ENCODE measurements at places on chromosomes 6 and 20.

DNA sequence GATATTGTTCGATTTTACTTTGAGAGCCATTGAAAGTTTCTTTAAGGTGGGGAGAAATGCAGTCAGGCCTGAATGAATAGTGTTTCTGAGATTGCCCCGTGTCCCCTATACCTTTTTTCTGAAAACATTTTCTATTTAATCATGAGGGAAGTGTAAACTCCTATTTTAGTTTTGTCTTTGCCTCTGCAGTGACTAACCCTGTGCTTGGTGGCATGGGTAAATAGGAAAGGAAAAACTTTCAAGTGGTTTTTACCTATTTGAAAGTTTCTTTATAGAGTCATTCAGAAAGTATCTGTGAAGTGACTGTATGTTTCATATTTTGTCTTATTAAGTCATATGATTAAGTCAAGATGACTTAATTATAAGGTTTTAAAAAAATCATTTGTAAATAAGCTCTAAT lies 14.5 kb downstream of the SNRNP48 start:
- no peak for DNase-seq

DNA sequence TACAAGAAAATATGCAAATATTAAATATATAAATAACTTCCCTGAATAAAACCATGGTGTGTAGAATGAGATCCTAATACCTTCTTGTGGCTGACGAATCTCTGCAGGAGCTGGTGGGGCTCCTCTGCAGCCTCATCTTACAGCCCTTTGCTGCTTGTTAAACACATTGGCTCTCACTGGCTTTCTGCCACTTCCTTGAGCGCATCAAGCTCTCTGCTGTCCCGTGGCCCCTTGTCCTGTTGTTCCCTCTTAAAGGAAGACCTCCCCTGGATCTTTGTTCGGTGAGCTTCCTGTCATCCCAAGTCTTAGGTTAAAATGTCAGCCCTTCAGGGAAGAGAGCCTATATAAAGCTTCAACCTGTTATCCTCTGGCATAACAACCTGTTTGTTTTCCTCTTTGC lies 519.6 kb downstream of the DOK5 start:
- no peak for DNase-seq

- DNase-seq, result no peak
These were observed 971.8 kb upstream of the ADGRB3 start for GRCh38 chr6:67663105-67663895.

- no peak for DNase-seq
These were observed 175.6 kb upstream of the MYLIP start for GRCh38 chr6:15953152-15953880.

- no peak for DNase-seq
These were observed 71.2 kb downstream of the KIAA0319 start for GRCh38 chr6:24574809-24575208.

- no peak for DNase-seq
These were observed 775 bp upstream of the TTLL2 start for GRCh38 chr6:167324111-167324510.

DNA sequence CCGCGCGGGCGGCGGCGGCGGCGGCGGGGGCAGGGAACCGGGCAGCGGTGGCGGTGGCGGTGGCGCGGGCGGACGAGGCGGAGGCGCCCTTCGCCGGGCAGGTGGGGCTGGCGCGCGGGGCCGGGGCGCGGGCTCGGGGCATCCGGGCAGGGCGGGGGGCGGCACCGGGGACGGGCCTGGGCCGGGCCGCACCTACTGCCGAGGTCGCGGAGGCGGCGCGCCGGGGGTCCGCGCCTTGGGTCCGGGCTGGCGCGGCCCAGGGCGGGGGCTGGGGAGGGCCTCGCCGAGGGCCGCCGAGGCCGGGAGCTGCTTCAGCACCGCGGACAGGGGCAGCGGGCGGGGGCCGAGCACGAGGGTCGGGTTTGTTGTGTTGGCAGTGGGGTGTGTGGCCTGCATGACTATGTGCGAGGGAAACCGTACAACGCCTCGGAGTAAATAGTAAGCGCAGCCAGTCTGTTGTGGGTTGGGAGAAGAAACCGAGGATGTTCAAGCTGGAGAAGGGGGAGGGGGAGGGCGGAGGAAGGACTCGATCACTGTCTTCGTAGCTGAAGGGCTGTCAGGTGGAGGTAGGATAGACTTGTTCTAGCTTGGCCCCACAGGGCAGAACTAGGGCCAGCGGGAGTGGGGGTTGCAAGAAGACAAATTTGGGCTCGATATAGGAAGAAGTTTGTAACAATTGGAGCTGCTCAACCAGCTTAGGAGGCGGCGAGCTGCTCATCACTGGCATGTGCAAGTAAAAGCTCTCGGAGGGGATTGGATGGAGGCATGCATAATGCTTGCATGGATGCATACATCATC lies 593 bp downstream of the MMP24 start:
- no peak for DNase-seq

GRCh38 chr6:103273048-103273447 lies 1586.7 kb downstream of the HACE1 start:
- DNase-seq, result no peak

DNA sequence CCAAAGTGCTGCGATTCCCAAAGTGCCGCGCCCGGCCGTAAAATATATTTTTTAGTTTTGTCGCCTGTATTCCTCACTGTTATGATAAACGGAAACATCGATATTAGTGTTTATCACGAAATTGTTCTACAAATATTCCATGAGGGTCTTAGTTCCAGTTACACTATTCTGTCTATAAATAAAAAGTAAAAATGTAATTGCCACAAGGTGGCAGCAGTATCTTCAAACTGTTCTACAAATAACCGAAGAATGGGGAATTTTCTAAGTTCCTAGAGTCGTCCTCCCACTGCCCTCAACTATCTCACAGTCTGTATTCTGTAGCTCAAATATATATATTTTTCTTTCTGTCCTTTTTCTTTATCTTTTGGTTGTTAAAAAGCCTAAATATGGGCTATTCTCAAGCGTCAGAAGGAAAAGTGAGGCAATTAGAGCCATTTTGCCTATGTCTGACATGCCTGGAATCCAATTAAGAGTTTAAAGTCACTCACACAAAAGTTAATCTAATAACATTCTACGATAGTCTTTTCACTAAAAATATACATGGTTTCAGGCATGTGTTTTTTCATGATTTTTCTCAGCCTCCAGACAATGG lies 14.2 kb upstream of the FAM162B start:
- no peak for DNase-seq

- no peak for DNase-seq
These were observed 38.6 kb downstream of the RIPOR2 start for GRCh38 chr6:24897186-24897585.

GRCh38 chr6:54719131-54719530 lies 127.4 kb upstream of the FAM83B start:
- DNase-seq, result no peak

DNA sequence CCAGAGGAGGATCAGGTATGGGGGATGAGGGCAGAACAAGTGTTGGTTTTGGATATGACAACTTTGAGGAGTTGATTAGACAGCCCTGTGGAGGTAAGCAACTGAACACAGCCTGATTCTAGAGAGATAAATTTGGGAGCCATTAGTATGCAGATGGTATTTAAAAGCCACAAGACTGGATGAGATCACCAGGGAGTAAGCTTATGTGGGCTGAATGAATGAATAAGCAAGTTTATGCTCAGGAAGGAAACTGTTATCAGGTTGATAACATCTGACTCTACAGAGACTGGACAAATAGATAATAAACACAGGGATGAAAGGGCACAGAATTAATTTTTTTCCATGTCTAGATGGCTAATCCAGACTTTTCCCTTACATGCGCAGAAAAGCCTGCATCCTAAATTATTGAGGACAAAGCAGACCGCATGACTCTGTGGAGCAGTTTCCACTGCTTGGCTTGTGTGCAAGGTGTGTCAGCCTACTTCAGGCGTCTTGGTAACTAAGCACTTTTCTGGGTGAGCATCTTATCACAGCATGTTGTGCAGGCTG lies 150.6 kb downstream of the GJA10 start:
- no peak for DNase-seq

DNA sequence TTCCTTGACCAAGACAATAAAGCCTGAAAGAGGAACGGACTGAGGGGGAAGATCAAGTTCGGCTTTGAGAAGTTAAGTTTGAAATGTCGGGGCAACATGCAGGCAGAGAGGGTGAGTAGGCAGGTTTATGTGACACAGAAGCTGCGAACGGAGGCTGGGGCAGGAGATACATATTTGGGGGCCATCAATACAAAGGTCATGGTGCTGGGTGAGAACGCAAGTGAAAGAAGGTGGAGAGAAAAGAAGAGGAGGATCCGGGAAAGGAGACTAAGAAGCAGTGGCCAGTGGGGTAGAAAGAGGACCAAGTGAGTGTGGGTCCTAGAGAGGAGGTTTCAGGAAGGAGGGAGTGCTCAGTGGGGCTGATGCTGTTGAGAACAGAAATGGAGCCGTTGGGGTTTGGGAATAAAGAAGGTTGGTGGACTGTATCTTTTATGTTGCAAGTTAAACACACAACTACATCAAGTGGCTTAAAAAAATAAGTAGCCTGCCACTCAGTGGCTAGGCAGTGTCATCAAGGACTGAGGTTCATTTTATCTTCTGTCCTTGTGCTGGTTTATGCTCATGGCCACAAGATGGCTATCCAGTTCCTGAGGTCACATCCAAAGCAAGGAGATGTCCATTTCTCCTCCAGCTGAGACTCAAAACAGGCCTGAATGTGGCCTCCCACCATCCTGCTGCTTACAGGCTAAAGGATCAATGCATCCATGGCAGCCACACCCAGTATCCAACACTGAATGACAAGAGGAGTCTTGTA lies 1.7 kb upstream of the BLCAP start:
- no peak for DNase-seq

DNA sequence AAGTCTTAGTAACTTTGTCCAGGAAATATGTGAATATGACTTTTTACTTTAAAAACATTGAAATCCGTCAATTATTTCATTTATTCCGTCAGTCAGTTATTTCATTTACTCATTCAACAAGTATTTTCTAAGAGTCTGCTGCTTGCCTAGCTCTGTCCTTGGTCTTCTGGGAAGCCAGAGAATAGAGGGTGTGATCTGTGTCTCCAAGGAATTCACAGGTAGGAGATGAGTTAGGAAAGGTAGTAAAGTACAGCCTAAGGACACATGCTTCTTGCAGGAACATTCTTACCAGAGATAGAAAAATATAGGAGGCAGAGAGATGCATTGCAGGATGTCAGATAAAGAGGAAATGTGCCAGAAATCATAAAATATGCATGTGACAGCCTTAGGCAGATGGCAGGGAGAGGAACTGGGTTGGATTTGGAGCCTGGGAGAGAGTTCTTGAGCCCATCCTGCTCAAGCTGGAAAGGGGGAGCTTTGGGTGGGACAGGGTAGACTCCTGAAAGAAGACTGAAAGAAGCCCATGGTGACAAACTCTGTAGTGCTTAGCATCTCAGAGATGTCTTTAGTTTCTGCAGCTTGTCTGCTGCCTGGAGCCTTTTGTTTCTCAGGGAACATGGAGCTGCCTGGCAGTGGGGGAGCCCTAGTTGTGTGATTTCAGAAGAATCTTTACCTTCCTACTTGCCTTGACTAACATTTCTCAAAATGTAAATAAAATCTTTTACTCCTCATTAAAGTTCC lies 3.5 kb downstream of the SH3BGRL2 start:
- DNase-seq, result no peak

All from activated CD8-positive, alpha-beta memory T cell treated with anti-CD3 and anti-CD28 coated beads for 1 hour (primary cell).